Activated CD4-positive, alpha-beta T cell treated with anti-CD3 and anti-CD28 coated beads for 36 hours (primary cell): ENCODE measurements at places on chromosomes 11 and 22. TPM values are rescaled to one million over a fixed set of nuclear protein-coding genes. Genes with fewer than 3 reads are reported as not detected.
A peak's percentile ranks its signal among the peaks of the same experiment; 100 is the strongest.

The NLRP14 gene
- 0.11 TPM for total RNA-seq

The LDHAL6A gene
- total RNA-seq = not detected

The OR52E1 gene
- not detected for total RNA-seq

The DEPDC7 gene
- 2.3 TPM for total RNA-seq

GRCh38 chr22:17969701-17970113 lies 54.7 kb downstream of the MICAL3 start:
- H3K36me3 ChIP-seq = no peaks in the 10 kb centered on the region
- no peaks in the 10 kb centered on the region for H3K27me3 ChIP-seq
- H3K4me3 ChIP-seq = no peak overlapping the region
- H3K4me1 ChIP-seq = no peaks in the 10 kb centered on the region
- no peak for DNase-seq
- no peak overlapping the region for H3K27ac ChIP-seq

GRCh38 chr11:786235-787083 lies 3.4 kb downstream of the CEND1 start:
- H3K36me3 ChIP-seq = peaks cover 13% of the 10 kb centered on the region
- H3K27ac ChIP-seq = no peak overlapping the region
- H3K4me3 ChIP-seq = no peak overlapping the region

GRCh38 chr22:41565403-41566054 lies 4.7 kb downstream of the CSDC2 start:
- no peaks in the 10 kb centered on the region for H3K36me3 ChIP-seq
- peaks cover 4% of the 10 kb centered on the region for H3K4me1 ChIP-seq
- no peak overlapping the region for H3K27ac ChIP-seq
- peak; percentile 66 for DNase-seq

DNA sequence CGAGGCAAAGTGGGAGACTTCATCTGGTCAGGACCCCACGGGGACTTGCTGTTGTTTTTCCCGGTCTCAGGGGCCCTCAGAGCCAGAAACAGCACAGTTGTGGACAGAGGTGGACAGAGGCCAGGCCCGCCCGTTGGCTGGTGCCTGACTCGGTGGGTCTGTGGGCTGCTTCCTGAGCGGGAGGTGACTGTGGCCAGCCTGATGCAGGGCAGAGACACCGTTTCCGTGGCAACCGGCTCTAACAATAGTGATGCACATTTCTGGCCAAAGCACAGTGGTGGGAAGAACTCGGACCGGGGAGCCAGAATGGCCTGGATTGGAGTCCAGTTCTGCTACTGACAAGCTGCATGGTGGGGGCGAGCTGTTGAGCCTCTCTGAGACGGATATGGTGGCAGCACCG lies 58.7 kb upstream of the ATXN10 start:
- no peaks in the 10 kb centered on the region for H3K36me3 ChIP-seq
- peaks cover 6% of the 10 kb centered on the region for H3K27me3 ChIP-seq
- H3K4me3 ChIP-seq = no peak overlapping the region
- H3K4me1 ChIP-seq = peaks cover 9% of the 10 kb centered on the region
- H3K27ac ChIP-seq = no peak overlapping the region
- DNase-seq = no peak

GRCh38 chr11:116355104-116355503 lies 417.7 kb downstream of the BUD13 start:
- no peaks in the 10 kb centered on the region for H3K4me1 ChIP-seq
- H3K36me3 ChIP-seq = no peaks in the 10 kb centered on the region
- H3K4me3 ChIP-seq = no peak overlapping the region

- no peak overlapping the region for H3K27ac ChIP-seq
- H3K27me3 ChIP-seq = no peaks in the 10 kb centered on the region
- H3K4me3 ChIP-seq = no peak overlapping the region
- no peaks in the 10 kb centered on the region for H3K4me1 ChIP-seq
- H3K36me3 ChIP-seq = no peaks in the 10 kb centered on the region
Measured at GRCh38 chr11:28461338-28461737, 353.1 kb downstream of the METTL15 start.

DNA sequence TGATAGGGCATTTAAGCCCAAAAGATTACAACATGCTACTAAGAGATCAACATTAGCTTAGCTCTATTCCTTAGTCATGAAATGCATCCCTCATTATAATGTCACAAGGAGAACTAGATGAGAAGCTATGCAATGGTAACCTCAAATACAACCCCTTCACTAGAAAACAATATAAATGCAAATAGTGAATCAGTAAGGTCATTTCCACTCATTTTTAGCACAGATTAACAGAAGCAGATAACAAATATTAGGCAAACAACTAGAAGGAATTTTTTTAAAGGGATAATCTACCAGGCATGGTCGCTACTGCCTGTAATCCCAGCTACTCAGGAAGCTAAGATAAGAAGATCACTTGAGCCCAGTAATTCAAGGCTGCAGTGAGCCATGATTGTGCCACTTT lies 28.2 kb downstream of the SIK3 start:
- H3K27me3 ChIP-seq = no peaks in the 10 kb centered on the region
- H3K4me3 ChIP-seq = no peak overlapping the region
